Cerebellar cortex (tissue), 1 donor: ENCODE measurements at places on chromosomes 1 and 21.

DNA sequence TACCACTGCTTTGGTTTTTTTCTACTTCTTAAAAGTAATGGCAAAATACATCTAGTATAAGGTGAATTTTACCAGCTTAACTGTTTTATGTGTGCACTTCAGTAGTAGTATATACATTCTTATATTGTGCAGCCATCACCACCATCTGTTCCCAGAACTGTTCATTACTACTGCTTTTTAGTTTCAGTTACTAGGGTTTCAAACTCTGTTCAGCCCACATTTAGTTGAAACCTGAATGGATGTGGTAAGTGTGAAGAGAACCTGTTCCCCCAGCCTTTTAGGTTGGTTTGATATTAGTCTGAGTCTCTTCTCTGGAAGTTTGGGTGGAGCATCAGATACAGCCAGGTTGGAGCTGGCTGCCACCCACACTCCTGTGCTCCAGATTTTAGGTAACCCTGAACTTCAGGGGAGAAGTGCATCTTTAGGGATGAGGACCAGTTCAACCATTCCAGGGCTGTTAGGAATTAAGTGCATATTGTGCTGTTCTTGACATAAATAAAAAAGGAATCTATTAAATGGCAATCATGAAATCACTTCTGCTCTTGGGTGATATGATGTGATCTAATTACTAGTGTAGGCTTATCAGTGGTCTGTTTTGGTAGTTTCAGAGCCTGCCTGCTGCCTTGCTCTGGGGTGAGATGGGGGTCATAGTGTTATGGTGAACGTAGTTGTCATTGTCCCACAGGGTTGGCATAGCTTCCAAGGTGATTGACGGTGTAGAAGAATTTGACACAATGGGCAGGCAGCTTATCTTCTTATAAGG, 32.1 kb downstream of the URB2 start:
- DNase-seq, result no peak

DNA sequence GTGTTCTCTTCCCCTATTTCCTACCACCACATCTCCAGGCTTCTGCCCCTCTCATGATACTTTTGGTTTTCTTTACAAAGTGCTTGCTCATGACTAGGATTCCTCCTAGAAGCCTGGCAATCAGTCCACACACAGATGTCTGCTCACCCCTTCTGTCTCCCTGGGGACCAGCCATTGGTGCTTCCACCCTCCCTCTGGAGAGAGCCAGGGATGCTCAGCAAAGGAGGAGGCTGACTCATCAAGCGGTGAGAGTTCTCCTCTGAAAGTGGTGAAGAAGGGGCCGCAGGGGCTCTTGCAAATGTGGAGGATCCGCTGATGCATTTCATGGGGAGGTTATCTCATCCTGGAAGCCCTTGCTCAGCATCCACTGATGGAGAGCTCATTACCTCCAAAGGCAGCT, 14.5 kb downstream of the NT5C1A start:
- DNase-seq, result no peak

DNA sequence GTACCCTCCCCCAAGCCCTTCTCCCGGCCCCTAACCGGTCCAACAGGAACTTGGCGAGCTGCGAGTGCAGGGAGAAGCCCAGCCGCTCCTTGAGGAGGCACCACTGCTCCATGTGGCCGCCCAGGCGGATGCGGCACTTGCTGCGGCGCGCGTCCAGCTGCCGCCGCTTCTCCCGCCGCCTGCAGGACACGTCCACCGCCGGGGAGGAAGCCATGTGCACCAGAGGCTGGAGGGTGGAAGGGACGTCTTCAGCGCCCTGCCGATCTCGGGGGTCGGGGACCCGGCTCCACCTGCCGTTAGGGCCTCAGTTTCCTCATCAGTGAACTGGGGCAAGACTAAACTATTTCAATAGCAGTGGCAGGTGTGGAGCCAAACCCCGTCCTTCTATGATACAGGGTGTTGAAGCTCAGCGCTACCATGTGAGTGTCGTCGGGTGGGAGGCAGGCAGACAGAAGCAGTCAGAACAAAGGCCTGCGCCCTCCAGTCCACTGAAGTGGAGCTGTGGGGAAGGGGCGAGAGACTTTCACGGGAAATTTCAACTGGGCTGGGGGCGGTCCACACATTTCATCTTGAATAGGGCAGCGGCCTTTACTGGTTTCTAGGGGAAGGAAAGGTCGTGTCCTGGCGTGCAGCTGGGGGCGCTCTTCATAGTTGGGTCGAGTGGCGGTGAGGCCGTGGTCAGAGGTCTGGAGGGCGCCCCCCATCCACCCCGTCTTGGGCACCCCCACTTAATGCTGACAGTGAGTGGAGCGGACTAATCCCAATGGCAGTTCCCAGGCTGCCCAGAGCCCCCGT, 592 bp downstream of the ZNF692 start:
- DNase-seq, result no peak

DNA sequence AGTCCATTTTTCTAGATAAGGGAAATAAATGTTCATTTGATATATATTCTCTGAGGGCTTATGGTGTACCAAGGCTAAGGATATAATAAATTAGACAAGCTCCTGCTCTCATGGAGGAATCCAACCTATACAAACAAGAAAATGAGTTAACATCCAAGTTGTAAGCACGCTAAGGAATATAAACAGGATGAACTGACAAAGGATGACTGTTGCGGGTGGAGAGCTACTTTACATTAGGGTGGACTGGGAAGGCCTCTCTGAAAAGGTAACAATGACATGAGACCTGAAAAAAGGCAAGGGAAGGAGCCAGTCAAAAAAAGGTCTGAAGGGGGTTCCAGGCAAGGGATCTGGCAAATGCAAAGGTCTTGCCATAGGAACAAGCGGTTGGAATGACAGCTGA, 3.1 kb downstream of the BCAR3 start:
- no peak for DNase-seq

DNA sequence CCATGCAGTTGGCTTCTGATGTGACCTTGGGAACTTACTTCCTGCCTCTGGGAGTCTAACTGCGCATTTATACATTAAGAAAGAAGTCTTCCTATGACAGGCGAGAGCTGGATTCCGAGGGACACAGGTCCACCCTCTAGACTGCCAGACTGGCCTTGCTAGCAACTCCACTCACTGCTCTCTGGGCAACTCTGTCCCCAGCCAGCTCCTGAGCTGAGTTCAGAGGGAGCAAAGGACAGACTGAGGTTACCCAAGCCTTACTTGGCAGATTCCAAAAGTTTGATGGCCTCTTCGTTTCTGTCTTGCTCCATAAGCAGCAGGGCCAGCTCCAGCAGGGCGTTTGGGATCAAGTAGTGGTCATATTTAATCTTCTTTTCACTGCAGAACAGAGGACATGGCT, 41.8 kb downstream of the TTC39A start:
- DNase-seq, result no peak

- DNase-seq, result no peak
Observed at GRCh38 chr1:39047374-39048229, 21.5 kb downstream of the NDUFS5 start.

DNA sequence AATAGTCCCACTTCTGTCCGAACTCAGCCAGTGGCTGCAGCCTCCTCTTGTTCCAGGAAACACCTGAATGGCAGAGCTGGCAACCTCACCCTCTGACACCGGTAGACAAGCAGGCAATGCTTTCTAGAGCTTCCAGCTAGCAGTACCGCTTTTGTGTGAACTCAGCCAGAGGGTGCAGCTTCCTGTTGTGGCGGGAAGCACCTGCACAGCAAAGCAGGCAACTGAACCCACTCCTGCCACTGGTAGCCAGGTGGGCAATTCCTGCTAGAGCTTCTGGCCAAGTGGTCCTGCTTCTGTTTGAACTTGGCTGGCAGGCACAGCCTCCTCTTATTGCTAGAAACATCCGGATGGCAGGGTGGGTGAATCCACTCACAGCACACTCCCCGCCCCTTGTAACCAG, 40.1 kb upstream of the TMPRSS15 start:
- no peak for DNase-seq

DNA sequence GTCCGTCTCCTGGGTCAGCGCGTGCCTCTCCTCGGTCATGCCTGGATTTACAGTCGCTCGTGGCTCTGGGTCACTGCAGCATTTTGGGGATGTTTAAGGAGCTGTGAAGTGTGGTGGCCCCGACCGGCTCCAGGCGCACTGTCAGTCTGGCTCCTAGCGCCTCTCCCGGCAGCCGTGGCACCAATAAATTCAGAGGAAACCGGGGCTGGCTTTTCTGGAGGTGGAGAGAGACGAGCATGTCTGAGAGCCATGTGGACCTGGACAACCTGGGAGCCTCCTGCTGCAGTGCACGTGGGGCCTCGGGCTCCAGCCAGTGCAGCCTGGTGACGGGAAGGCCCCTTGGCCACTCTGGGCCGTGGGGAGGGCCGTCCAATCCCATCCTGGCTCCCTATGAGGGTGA, 17.1 kb downstream of the PLCH2 start:
- peak; percentile 46 for DNase-seq

DNA sequence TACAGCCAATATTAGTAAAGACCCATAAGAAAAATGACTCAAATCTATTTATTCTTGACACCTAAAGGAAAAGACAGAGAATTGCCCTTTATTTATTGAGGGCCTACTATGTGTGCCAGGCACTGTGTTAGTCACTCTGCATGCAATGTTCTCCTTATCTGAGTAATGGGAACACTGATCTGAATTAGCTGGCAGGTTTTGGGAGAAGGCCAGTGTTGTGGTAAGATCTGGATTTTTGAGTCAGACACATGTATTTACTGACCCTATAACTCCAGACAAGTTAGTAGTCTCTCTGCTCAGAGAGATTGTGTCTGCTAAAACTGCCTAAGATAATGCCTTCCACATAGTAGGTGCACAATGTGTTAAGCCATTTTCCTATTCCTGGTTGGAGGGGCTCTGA, 17.3 kb downstream of the LCE4A start:
- no peak for DNase-seq

DNA sequence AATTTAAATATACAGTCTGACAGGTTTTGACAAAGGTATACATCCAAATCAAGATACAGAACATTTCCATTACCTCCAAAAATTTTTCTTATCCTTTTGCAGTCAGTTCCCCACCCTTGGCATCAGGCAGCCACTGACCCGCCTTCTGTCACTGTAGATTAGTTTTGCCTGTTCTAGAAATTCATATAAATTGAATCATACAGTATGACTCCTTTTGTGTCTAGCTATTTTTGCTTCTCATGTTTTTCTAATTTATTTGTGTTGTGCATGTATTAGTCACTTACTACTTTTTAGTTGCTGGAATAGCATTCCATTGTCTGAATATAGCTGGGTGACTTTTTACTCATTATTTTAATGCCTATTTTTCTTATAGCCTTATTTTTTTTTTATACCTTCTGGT, 3.8 kb downstream of the UTP25 start:
- DNase-seq, result no peak

DNA sequence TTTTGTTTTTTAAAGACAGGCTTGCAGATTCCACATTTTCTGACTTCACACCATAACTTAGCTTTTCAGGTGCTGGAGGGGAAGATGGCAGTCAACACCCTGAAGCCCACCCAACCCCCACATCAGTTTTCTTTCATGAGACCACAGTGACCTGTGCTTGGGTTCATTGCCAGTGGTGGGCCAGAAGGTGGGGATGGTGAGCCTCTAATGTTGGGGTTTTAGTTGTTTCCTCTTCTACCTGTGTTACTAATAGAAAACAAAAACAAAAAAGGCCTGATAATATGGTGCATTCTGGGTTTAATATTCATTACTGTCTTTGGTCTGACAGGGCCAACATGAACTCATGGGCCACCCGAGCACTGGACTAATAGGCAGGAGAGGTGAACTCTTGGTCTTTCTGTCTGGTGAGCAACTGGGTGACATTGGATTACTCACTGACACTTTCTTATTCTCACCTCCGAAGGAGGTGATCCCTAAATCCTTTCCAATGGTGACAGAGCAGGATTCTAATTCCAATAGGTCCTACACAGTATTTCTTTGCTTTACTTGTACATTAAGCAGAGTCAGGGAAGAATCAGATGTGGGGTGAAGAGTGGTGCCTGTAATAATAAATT, 132.8 kb downstream of the CLIC6 start:
- DNase-seq, result peak; percentile 3

DNA sequence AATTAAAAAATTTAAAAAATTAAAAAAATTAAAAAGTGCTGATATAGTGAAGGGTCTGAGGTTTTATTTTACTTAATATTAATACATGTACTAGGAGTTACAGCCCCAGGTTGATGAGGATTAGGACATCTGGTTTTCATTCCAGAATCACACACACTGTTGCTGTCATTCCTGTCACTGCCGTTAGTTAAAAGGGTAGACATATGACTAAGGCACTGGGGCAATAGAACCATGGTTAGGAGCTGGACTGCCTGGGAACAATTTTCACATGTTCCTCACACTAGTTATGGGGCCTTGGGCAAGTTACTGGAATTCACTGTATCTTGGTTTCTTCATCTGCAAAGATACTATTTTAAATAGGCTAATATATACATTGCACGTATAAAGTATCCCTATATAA, 191.8 kb upstream of the DPYD start:
- DNase-seq, result no peak

GRCh38 chr1:234551032-234551378, 59.0 kb downstream of the IRF2BP2 start:
- DNase-seq, result no peak

DNA sequence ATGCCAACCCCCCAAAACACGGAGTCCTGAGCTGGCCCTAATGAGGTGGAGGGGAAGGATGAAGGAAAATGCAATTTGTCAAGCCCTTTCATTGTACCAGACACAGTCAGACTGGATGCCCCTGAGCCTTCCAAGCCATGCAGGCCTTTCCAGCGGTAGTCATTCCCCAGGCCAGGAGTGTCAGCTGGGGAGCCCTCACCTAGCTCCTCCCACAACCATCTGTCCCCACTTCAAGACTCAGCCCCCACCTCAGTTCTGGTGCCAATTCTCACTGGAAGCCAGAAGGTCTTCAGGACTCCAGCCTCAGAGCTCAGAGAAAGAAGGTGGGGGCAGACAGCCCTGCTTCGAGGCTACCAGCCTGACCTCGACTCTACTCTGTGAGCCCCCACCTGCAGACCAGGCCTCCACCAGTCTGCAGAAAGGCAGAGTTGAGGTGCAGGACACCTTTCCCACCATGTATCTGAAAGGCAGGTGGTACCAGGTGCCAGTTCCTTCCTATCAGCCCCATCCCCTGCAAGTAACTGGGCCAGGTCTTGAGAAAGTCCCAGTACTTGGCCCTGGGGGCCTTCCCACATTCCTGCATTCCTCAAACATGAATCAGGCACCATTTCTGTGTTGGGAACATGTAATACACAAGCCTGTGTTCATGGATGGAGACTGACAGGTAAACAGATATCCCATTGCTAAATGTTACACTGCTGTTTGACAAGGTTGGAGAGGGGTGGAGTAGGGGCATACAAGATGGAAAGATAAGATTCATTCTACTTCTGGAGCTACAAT, 180.6 kb upstream of the EDN2 start:
- peak; percentile 54 for DNase-seq

- DNase-seq, result peak; percentile 97
Observed at GRCh38 chr1:166032572-166033371, 134.0 kb downstream of the FAM78B start.
